Type B pancreatic cell (in vitro differentiated cells): ENCODE measurements at places on chromosomes 7 and 10.

GRCh38 chr10:2925631-2926030 is 141.7 kb upstream of the PFKP start:
- DNase-seq = no peak

GRCh38 chr7:25985196-25985595 is 166.8 kb upstream of the NFE2L3 start:
- no peak for DNase-seq

- no peak for DNase-seq
Observed at GRCh38 chr7:142535123-142535779, 214.0 kb upstream of the PRSS1 start.

GRCh38 chr7:79011921-79012320 is 441.5 kb downstream of the MAGI2 start:
- DNase-seq = no peak

GRCh38 chr7:69018200-69018599 is 580.1 kb upstream of the AUTS2 start:
- no peak for DNase-seq

DNA sequence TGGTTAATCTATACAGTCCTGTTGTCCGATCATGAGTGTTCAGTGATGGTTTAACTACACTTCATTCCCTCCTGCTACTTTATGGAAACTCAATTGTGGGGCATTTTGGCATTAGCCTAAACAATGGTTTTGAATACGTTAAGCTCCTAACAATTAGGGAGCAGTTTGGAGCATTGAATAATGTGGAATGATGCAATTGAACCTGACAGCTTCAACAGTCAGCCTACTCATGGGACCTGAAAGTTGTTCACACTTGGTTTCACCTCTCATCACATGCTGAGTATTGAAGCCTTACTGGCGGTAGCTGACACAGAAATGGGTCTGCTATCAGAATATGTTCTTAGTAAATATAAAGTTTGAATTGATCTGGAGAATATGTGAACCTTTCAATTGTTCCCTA is 186.1 kb downstream of the MLLT10 start:
- no peak for DNase-seq

- DNase-seq = peak; percentile 25
Observed at GRCh38 chr10:123645016-123645415, 21.1 kb upstream of the GPR26 start.

DNA sequence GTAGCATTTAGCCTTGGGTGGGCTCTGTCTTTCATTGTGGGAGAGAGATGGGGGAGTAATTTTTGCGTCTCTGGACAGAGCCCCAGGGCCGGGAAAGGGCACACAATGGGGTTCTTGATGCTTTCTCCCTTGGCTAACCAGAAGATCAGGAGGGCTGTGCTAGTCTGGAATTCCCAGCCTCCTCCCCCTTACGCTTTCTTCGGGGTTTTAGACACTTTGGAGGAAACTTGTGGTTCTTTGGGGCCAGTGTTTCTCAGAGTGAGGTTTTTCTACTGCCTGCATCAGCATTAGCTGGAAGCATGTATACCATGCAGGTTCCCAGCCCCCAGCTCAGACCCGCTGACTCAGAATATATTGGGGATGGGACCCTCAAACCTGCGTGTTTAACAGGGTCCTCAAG is 7.0 kb downstream of the NEURL1 start:
- no peak for DNase-seq

DNA sequence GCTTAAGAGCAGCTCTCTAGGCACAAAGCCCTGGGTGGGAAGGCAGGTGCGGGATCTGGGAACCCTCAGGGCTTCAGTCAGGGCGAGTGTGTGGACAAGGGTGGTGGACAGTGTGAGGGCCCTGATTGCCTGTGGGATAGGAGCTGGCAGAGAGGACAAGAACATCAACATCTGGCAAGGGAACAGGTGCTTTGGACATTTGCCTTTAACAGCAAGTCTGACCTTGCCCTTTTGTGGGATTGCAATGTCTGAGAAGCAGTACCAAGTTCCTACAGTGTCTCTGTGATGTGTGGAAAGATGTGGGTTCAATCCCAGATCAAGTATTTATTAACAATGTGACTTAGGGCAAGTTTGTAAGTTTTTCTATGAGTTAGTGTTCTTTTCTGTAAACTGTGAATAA is 46.7 kb downstream of the TFAM start:
- DNase-seq = no peak
